Naive thymus-derived CD8-positive, alpha-beta T cell (primary cell): ENCODE measurements at places on chromosomes 1 and 21.

DNA sequence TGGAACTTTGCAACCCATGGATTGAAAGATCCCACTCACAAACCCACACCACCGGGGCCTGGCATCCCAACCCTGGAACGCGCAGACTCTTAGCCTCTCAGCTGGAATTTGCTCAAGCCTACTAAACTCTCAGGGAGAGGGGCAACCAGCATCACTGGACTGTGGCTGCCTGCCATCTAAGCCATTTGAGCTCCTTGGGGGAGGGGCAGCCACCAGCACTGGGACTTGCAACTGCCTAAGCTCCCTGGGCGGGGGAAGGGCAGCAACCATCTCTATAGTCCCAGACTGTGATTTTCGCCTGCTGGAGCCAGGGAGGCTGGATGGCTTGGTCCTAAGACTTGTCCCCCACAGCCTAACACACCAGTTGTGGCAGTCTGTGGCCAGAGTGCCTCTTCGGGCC, 122.3 kb downstream of the SNX7 start:
- no peak for DNase-seq

GRCh38 chr1:243420016-243420945, 164.4 kb downstream of the SDCCAG8 start:
- no peak for DNase-seq

GRCh38 chr1:210239349-210240111, 6.9 kb downstream of the SERTAD4 start:
- no peak for DNase-seq

DNA sequence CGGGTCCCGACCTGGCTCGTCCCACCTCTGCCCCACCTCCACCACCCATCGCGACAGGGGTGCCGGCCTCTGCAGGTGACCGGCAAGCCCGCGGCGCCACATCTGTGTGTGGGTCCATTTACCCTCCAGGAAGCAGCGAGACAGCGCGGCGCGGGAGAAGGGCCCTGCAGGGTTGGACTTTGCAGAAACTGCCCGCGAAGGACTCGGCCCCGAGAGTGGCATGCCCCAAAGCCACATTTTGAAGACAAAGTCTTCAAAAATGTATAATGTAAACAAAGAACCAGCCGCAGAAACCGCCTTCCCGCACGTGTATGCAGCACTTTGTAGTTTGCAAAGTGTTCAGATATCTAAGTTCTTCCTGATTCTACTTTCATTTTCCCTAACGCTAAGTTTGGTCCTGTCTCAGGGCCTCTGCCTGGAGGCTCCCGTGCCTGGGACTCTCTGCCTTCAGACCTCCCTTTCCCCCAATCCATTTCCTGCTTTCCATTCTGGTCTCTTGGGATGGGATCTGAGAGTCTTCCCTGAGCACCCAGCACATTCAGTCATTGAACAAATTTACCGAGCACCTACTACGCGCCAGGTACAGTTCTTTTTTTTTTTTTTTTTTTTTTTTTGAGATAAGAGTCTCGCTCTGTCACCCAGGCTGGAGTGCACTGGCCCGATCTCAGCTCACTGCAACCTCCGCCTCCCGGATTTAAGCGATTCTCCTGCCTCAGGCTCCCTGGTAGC, 524 bp upstream of the TMCO4 start:
- peak; percentile 13 for DNase-seq

DNA sequence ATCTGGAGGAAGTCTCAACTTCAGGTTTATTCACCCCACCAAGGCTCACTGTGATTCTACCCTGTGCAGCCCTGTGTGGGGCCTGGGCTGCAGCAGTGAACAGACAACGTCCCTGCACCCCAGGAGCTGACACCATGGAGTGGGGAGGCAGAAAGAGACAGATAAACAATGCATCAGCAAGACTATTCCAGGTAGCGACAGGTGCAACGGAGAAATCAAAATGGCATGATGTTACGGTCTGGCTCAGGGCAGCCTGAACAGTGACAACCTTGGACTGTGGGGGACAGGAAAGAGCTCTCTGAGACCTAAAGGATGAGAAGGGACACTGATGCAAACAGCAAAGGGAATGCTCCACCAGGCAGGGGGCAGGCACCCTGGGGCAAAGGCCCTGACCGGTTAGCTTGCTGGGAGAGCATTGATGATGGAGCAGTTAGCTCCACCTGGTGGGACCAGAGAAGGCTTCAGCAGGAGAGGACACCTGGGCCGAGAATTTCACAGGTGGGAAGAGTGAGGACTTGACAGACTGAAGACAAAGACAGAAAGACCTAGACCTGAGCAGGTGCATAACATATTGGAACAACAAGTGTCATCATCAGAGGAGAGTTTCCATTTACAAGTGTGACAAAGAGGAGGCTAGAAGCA, 589.9 kb downstream of the MATN1 start:
- DNase-seq = no peak

DNA sequence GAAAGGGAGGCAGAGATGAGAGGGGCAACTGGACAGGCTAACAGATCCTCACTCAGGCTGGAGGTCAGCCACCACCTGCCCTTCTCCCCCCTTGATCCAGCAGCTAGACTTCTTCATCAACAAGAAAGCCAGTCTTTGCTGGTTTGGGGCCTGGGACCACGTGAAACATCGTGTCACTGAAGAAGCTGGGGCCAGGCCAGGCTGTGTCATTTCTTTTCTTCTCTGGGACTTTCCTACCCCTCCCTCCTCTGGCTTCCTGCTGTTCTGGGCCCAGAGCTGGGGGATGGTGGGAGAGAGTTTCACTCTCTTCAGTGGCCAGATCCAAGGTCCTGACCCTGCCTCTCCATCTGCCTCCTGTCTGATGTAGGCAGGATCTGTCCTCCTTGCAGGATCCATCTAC, 18.1 kb upstream of the SLC26A9 start:
- DNase-seq = no peak

GRCh38 chr1:230794431-230794830, 47.2 kb downstream of the CAPN9 start:
- no peak for DNase-seq

DNA sequence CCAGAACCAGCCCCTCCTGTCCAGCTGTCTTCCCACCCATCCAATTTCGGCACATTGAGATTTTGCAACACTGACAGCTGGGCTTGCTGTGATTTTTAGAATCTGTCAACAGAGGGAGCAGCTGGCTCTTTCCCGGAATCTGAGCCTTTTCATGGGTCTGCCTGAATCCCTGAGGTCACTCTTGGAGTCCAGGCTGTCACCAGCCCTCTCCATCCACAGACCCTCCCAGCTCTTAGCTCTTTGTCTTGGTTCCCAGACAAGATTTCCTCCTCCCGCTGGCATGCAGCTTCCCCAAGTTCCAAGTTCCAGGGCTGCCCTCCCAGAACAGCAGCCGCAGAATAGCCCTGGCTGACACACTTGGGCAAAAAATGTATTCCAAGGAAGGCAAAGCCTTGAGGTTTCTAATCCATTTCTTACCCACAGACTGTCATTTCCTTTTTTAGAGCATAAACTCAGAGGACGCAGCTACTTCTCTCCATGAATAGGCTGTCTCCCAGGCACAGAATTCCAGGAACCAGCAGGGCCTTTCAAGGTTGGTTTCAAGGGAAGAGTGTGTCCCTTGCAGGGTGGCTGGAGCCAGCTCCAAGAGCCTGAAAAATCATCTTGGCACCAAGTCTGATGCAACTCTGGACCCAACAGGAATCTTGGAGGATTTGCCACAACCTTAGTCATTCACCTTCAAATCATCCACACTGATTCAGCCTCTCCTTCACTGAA, 7.1 kb upstream of the TMEM61 start:
- DNase-seq = no peak

DNA sequence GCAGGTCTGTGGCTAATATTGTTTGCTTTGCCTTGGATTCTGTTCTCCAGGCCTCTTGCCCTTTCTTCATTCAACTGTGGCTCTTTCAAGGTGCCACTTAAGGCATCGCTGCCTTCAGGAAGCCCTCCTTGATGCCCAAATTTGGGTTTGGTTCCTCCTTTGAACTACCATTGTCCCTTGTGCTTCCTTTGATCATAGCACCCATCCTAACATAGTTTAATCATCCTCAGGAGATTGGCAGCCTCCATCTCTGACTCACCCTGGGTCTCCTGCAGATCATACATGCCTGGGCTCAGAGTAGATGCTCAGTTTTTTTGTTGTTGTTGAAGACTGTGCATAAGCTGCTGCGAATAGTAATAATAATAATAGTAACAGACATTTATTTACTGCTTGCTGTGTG, 54.4 kb upstream of the ACOT11 start:
- no peak for DNase-seq

GRCh38 chr1:107843989-107844388, 121.0 kb downstream of the VAV3 start:
- no peak for DNase-seq

GRCh38 chr21:35855484-35855883, 204.8 kb downstream of the SETD4 start:
- DNase-seq = no peak

GRCh38 chr21:29520171-29520570, 221.4 kb downstream of the BACH1 start:
- DNase-seq = no peak

- no peak for DNase-seq
These were observed 38.7 kb downstream of the PHC2 start for GRCh38 chr1:33392206-33392605.

DNA sequence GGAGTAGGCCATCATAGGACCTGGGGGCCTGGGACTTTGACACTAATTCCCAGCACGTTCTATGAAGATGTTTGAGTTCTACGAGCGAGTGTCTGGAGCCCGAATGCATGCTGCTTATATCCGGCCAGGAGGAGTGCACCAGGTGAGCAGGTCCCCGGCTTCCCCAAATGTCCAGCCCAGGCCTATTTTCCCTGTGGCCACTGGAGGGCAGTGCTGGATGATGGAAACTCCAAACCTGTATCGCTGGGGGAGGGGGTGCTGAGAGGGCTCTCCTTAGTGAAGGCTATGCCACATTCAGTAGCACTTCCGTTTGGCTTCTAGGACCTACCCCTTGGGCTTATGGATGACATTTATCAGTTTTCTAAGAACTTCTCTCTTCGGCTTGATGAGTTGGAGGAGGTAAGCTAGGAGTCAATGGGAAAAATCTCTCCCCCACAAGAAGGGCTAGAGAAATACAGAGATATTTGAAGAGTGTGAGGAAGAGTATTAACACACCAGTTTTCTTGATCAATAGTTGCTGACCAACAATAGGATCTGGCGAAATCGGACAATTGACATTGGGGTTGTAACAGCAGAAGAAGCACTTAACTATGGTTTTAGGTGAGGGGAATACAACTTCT, 5.2 kb upstream of the FCER1G start:
- peak; percentile 71 for DNase-seq

- no peak for DNase-seq
These were observed 400 bp upstream of the COG2 start for GRCh38 chr1:230641900-230642262.

GRCh38 chr1:40679165-40679953, 12.1 kb upstream of the NFYC start:
- no peak for DNase-seq

DNA sequence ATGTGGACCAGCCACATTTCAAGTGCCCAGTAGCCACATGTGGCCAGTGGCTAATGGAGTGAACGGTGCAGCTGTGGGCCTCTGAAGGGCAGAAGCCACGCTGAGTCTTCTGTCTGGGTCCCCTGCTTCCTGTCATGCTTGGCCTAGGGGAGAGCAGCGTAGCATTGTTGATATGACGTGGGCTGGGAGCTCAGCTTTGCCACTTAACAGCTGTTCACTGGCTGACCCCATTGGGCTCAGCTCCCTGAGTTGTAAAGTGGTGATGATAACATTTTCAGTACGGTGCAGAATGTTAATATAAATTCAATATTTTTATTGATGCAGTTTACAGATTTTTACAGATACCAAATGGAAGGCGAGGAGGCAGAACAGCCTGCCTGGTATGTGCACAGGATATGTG, 4.5 kb downstream of the PODN start:
- DNase-seq = no peak

GRCh38 chr1:33348676-33349080, 27.8 kb upstream of the A3GALT2 start:
- DNase-seq = no peak

DNA sequence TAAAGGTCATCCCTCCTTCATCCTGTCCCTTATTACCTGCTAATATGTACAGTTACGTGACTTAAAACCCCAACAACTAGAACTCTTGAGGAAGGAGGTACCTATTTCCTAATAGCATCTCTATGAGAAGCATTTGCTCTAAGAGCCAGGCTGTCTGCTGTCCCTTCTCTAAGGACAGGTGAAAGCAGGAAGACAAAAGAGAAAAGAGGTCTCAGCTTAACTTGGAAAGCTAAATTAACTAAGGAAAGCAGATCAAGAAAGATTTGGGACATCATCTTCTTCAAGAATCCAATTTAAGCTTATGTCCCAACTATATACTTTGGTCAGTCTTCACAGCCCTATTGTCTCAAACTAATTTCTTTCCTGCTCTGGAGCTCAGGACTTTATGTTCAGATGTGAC, 2.9 kb downstream of the EGLN1 start:
- no peak for DNase-seq

DNA sequence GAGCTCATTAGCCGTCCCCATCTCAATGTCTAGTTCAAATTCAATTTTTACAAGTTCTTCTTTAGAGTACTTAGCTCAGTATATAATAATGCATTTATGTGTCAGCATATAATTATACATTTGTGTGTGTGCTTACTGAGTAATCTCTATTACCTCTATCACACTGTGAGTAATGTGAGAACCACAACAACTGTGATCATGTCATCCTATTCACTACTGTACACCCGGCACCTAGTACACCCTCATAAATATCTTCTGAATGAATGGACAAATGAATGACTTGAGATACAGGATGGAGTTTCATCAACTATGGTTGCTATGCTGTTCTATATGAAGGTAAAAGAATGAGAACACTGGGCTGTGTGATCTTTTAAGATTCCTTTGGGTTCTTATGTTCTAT, 124.0 kb downstream of the GPATCH2 start:
- DNase-seq = no peak

DNA sequence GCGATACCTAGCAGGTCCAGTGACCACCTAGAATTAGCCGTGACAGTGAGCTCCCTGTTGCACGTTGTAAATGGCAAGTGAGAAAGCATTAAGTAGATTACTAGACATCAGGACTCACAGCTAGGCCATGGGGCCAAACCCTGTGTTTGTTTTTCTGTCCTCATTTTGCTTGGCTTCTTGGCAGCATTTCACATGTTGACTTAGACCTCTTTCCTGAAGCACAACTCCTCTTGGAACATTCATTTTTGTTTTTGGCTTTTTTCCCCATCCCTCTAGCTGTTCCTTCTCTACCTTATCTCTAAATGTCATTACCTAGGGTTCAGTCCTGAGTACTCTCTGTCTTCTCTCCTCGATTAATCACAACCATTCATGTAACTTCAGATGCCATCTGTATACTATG, 16.9 kb upstream of the PTPN14 start:
- no peak for DNase-seq

GRCh38 chr1:242147096-242147976, 148.4 kb upstream of the MAP1LC3C start:
- DNase-seq = no peak

- no peak for DNase-seq
These were observed 4.4 kb upstream of the HNRNPU start for GRCh38 chr1:244868484-244869363.

GRCh38 chr21:38323721-38324531, 67.1 kb downstream of the KCNJ15 start:
- no peak for DNase-seq

- DNase-seq = no peak
These were observed 12.1 kb downstream of the ARHGEF16 start for GRCh38 chr1:3466366-3467075.

- no peak for DNase-seq
These were observed 55.6 kb downstream of the CLSTN1 start for GRCh38 chr1:9767964-9768668.
